ENCODE measurements at places on chromosomes 7 and 10.

- no peak for DNase-seq
These were observed 11.4 kb downstream of the STK31 start for GRCh38 chr7:23721456-23721855.

- DNase-seq: no peak
These were observed 192.2 kb upstream of the RHOBTB1 start for GRCh38 chr10:61136139-61136538.

GRCh38 chr7:149791-150636, 42.4 kb upstream of the FAM20C start:
- peak; percentile 11 for DNase-seq

DNA sequence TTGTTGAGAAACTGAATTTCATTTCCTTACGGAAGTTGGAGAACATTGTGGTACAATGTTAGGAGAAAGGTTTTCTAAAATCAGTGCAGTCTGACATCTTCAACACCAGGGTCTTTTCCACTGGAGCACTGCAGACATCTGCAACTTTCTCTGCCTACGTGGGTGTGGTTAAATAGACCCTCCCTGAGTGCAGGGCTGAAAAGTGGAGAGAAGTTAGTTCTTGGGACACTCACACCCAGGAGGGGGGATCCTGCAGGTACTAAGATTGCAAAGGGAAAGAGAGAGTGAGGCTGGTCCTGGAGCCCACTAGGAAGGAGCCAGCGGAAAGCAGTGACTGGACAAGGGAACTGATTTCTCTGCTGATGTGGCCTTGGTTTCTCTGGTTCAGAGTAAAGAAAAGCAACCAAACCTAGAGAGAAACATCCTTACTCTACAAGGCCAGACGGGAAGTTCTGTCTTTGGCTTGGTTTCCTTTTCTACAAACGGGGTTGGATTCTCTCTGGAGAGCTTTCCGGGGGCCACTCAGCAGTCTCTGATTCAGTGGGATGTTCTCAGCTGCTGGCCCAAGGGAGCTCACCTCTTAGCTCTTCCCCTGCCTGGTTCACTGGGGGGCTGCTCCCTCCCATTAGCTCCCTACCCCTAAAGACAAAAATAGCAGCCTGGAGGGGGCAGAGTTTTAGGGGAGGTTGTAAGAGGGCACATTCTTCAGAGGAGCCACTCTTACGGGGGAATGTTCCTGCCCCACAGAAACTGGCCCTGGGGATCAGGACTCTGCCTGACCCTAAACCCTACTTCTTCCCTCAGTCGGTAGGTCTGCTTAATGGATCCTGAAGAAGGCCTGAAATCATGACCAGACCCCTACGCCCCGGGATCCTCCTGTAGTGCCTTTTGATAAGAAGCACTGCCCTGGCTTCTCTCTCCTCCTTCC, 2.7 kb downstream of the UPP1 start:
- DNase-seq: no peak

- DNase-seq: no peak
These were observed 127.6 kb downstream of the TNS3 start for GRCh38 chr7:47454069-47454973.

- DNase-seq: no peak
These were observed 1.1 kb downstream of the AHR start for GRCh38 chr7:17299483-17299991.

DNA sequence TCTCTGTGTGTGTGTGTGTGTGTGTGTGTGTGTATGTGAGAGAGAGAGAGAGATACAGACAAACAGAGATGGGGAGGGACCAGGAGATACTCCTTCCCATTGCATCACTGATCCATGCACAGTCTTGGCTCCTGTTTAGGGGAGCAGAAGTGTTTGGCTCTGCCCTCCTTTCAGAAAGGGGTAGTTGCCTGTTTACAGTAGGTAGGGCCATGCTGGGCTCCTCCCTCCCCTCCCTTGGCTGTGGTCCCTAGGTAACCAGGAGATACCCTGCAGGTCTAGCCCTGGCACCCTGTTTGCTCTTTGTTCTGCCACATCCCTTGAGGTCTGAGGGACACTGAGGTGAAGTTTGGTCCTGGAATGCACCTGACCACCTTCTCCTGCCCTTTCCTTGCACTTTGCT, 95.3 kb downstream of the RAMP3 start:
- no peak for DNase-seq

DNA sequence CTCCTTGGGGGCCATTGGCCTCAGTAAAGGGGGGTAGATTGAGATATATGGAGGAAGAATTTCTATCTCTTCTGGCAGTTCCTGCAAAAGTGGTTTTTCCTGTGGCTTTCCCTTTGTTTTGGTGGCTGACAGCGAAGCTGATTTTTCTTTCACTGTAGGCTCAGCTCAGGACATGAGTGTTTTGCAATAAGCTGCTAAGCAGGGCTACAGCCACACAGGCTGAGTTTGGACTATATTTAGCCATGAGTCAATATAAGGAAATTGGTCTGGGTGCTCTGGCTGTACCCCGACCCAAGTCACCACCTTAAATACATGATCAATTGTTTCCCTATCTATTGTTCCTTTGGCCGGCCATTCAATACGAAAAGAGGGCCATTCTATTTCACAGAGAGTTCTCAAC, 212.7 kb upstream of the KCND2 start:
- DNase-seq: no peak

- no peak for DNase-seq
These were observed 108.4 kb upstream of the HPS1 start for GRCh38 chr10:98555021-98555619.

GRCh38 chr10:91566115-91566514, 66.8 kb downstream of the PPP1R3C start:
- DNase-seq: no peak

- DNase-seq: no peak
These were observed 173.4 kb downstream of the RNF216 start for GRCh38 chr7:5607951-5608656.

DNA sequence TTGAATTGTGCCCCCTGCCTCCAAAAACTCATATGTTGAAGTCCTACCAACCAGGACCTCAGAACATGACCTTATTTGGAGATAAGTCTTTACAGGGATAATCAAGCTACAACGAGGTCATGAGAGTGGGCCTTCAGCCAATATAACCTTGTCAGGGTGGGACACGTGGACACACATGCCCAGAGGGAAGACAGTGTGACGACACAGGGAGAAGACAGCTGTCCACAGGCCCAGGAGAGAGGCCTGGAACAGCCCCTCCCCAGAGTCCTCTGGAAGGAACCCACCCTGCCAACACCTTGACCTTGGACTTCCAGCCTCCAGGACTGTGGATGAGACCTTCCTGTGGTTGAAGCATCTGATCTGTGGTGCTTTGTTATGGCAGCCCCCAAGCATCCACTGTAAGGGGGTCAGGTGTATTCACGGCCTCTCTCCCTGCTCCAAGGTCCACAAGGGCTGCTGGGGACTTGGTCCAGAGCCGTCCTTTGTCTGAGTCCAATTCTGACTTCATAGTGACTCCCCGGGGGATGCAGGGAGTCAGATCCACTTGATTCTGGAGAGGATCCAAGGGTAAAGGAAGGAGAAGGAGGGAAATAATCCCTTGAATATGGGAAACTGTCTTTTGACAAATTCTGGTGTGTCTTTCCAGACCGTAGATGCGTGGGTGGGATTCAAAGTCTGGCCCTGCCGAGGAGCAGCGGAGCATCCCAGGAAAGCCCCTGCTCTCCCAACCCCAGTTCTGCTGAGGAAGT, 7.0 kb downstream of the CALML3 start:
- DNase-seq: no peak

DNA sequence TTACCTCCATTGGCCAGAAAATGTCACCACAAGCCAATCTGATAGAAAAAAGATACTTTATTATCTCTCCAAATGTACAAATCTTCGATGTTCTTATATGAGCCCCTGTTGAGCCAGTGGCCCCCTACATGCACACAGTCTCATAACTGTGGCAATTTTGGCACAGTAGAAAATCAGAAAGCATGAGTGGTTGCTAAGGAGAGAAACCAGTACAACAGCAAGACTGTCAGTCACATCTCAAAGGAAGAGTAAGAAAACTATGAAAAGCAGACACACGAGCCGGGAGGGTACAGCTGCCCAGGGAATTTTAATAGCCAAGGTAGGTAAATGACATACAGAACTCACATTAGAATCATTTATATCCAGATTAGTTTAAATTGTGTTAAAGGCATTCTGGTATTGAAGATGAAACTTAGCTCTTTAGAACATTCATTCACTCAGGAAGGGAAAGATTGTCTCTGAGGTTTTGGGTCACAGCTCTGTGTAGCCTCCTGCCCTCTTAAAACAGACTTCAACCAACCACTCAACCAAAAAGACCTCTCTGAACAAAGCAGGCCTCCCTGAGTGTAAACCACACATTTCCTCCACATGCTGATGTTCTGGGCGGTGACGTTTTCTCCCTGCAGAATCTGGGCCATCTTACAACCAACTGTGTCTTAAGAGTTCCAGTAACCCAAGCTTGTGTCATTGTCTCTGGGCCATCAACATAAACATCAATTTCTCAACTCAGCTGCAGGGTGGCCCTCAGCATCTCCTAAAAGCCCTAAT, 80.8 kb upstream of the ADAM12 start:
- DNase-seq: no peak

GRCh38 chr10:119413093-119413453, 129.4 kb downstream of the RGS10 start:
- DNase-seq: no peak

- DNase-seq: no peak
These were observed 4.5 kb downstream of the ZSCAN25 start for GRCh38 chr7:99621271-99621670.

DNA sequence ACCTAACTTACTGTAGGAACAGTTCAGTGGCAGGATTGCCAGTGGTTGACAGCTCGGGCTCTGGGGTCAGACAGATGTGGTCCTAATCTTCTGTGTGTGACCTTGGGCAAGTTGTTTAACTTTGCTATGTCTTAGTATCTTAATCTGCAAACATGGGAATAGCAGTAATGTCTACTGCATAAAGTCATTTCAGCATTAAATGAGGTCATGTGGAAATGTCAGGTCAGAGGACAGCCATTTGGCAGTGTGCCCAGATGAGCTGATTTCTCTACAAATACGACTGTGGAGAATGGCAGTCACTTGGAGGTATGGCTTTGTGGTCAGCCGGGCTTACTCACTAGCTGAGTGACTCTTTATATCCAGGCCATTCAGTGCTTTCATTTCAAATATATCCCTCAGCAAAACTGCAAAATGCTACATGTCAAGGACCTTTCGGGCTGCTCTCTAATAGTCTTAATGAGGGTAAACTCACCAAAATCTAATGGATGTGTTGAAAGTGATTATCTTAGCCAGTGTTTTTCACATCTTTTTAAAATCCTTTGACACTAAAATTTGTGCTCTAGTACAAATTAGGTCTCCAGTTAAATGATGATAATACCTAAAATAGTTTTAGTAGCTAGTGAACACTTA, 171.4 kb downstream of the ST7 start:
- no peak for DNase-seq

DNA sequence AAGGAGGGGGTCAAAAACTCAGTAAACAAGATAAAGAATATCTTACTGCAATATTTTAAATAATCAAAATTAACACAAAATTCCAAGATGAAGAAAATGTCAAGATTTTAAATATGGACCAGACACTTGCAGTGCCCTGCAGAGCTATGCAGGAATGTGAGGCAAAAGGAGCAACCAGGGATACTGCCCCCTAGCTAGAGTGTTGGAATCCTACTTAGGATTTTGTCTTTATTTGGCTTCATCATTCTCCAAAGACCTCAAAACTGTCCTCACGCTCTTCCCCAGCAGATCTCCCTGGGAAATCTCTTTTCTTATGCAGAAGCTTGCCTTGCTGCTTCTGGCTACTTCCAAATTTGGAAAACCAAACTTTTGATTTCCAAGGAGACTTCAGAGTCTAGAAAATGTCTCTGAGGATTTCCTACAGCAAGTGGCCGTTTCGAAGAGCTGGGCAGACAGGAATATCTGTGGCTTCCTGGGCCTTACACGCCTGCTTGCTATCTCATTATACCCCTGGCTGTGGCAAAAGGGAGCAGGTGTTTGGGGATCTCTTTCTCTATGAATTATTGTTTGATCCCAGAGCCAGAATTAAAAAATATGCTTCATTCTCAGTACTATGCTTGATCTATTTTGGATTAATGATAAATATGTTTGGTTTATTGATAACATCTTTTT, 232.2 kb upstream of the BMPER start:
- DNase-seq: no peak

GRCh38 chr10:12181065-12181775, 14.5 kb downstream of the NUDT5 start:
- peak; percentile 41 for DNase-seq

DNA sequence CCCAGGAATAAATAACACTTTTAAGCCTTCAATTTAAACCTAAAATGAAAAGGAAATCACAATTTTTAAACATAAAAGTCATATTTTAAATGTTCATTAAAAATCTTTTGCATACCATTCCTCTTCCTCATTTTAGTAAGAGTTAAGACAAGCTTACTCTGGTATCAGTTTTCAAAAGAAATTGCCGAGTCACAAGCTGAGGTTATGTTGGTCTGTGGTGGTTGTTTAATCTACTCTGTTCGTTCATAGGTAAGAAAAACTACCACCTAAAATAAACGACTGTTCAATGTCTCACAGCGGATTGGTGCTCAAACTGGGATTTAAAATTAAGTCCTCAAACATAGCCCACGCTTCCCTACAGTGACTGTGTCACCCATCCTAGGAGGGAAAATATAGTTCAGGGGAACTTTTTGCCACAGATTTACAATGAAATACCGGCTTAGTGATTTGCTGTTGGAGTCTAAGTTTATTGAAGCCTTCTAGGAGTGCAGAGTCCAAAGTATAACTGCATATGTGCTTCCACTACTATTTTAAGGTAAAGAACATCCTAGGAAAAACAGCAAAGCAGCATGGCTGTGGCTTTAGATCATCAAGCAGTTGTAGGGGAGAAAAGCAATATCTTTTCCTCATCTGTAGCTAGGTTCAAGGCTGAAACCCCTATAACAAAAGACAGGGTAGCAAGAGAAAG, 61.1 kb downstream of the GNAT3 start:
- DNase-seq: no peak

DNA sequence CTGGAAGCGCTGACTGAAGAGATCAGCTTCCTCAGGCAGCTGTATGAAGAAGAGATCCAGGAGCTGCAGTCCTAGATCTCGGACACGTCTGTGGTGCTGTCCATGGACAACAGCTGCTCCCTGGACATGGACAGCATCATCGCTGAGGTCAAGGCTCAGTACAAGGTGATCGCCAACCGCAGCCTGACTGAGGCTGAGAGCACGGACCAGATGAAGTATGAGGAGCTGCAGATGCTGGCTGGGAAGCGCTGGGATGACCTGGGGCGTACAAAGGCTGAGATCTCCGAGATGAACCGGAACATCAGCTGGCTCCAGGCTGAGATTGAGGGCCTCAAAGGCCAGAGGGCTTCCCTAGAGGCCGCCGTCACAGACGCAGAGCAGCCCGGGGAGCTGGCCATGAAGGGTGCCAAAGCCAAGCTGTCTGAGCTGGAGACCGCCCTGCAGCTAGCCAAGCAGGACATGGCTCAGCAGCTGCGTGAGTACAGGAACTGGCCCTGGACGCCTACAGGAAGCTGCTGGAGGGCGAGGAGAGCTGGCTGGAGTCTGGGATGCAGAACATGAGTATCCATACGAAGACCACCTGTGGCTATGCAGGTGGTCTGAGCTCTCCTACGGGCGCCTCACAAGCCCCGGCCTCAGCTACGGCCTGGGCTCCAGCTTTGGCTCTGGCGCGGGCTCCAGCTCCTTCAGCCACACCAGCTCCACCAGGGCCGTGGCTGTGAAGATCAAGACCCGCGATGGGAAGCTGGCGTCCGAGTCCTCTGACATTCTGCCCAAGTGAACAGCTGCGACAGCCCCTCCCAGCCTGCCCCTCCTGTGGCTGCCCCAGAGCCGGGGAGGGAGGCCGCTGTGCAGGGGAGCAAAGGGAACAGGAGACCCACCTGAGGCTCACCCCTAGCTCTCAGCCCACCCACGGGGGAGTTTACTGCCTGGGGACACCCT, 24.9 kb upstream of the AMPH start:
- no peak for DNase-seq

GRCh38 chr7:1725199-1725690, 55.2 kb downstream of the ELFN1 start:
- no peak for DNase-seq
